Activated T-helper 1 cell treated with Interleukin-2 at 50 U/mL for 16 hours (primary cell): ENCODE measurements at places on chromosomes 4 and X.

- no peak for DNase-seq
Observed at GRCh38 chr4:26406346-26406975, 83.8 kb downstream of the CCKAR start.

- DNase-seq: no peak
Observed at GRCh38 chr4:110540581-110540980, 64.6 kb downstream of the ENPEP start.

DNA sequence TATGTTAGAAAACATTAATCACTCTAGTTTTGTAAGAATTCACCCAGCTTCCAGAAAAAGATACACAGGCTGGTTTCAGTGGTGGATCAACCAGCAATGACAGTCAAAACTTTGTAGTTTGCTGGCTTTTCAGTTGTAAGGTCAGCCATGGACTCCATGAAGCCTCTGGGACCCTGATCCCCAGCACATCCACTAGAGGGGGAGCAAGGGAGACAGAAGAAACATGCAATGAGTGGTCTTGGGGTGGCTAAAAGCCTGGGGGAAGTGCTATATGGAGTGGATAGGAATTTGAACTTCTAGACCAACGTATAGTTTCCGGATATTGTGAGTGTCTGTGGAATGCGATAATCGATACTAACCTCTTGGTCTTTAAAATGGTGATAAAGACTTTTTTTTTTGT, 72.7 kb downstream of the AFF2 start:
- DNase-seq: no peak

DNA sequence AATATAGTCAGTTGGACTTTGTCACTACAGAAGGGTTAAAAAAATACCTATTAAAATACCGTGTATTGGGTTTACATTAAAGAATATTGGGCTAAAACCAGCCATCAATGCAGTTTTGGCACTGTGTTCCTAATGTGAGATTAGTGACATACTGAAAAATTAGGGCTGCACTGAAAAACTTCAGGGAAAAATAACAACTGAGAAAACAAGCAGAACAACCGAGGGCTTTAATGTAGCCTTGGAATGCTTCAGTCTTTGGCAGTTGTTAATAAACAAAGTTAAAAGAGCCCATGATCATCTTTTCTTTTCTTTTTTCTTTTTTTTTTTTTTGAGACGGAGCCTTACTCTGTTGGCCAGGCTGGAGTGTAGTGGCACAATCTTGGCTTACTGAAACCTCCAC, 12.4 kb downstream of the STAG2 start:
- no peak for DNase-seq

DNA sequence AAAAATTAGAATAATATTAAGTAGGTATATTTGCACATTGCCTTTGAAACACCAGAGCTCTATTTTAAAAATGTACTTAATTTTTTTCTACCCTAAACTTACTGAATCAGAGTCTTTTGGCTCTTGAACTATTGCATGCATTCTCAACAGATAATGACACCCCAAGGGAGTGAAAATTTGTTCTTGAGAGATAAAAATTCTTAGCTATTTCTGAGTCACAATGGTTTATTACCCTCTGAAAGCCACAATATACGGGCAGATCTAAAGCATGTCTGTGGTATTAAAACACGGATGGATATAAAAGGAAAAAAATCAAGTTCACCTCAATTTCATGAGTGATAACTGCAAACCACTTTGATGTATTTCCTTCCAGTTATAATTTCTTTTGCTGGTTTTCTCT, 636.3 kb upstream of the FTHL17 start:
- DNase-seq: no peak

- DNase-seq: no peak
Observed at GRCh38 chr4:144658903-144659302, 12.9 kb downstream of the HHIP start.

- no peak for DNase-seq
Observed at GRCh38 chr4:98289375-98289774, 28.2 kb downstream of the RAP1GDS1 start.

DNA sequence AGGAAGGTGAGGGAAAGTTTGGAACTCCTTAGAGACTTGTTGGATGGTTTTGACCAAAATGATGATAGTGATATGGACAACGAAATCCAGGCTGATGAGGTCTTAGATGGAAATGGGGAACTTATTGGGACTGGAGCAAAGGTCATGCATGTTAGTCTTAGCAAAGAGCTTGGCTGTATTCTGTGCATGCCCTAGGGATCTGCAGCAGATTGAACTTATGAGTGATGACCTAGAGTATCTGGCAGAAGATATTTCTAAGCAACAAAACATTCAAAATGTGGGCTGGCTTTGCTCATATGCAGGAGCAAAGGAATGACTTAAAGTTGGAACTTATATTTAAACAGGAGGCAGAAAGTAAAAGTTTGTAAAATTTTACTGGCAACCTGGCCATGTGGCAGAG, 489.3 kb upstream of the DIPK2B start:
- no peak for DNase-seq

GRCh38 chr4:148059617-148060180, 327.8 kb downstream of the ARHGAP10 start:
- DNase-seq: no peak

GRCh38 chrX:2549876-2550275, 49.1 kb upstream of the DHRSX start:
- DNase-seq: no peak

DNA sequence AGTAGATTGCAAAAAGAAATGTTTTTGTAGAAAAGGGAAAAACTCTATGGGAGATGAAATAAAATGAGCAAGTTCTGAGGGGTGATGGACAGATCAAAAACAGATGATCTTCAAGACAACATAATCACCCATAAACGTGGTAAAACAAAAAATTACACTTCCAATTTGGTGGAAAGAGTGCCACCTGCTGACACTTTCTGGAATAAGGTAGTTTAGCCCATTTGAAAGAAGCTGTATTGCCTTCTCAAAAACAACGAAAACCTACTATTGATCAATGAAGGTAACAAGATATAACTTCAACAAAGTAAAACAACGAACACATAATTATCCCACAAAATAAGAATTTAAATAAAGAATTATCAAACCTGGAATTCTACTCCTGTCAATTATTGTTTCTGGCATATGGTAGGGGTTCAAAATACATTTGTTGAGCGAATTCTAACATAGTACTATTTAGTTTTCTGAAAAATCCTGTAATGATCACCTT, 2.5 kb downstream of the COQ2 start:
- no peak for DNase-seq
